ENCODE measurements at places on chromosomes 7 and 10.

GRCh38 chr10:26357203-26357602, 80.9 kb upstream of the APBB1IP start:
- no peak for DNase-seq

DNA sequence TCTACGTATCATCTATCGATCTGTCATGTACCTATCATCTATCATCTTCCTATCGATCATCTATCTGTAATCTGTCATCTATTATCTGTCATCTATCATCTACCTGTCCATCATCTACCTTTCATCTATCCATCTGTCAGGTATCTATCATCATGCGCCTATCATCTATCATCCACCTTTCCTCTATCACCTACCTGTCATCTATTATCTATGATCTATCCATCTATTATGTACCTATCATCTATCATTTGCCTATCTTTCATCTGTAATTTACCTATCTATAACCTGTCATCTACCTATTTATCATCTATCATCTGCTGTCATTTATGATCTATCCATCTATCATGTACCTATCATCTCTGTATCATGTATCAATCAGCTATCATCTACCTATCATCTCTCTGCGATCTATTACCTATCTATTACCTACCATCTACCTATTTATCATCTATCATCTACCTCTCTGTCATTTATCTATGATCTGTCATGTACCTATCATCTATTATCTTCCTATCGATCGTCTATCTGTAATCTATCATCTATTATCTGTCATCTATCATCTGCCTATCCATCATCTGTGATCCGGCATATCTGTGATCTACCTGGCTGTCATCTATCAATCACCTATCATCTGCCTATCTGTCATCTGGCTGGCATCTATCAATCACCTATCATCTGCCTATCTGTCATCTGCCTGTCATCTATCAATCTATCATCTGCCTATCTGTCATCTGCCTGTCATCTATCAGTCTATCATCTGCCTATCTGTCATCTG, 1.6 kb upstream of the VIPR2 start:
- DNase-seq = no peak

DNA sequence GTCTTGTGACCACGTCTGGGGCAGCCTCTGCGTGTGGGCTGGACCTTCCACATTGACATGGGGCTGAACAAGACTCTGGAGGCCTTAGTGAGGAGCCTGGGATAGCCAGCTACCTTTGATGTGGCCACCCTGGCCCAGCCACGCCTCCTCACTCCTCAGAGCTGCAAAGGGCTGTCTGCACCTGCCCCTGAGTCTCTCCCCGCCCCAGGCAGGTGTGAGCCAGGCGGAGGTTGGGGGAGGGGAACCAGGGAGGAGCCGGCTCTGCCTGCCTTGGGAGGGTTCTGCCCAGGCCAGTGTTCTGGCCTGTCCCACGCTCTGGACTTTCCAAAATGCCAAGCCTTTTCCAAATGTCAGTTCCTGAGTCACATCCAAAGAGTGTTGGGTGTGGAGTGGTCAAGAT, 72.2 kb downstream of the GTF2IRD1 start:
- DNase-seq = no peak

DNA sequence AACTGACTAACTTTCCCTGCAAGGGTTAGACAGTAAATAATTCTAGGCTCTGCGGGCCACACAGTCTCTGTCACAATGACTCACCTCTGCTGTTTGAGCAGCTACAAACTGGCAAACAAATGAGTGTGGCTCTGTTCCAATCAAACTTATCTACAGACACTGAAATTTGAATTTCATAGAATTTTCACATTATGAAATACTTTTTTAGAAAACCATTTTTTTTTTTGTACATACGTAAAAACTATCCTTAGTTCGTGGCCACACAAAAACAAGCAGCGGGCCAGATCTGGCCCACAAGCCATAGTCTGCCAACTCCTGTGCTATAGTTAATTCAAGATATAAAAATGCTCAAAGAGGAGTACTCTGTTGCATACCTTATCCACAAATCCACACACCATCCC, 32.6 kb downstream of the PIP4K2A start:
- no peak for DNase-seq

DNA sequence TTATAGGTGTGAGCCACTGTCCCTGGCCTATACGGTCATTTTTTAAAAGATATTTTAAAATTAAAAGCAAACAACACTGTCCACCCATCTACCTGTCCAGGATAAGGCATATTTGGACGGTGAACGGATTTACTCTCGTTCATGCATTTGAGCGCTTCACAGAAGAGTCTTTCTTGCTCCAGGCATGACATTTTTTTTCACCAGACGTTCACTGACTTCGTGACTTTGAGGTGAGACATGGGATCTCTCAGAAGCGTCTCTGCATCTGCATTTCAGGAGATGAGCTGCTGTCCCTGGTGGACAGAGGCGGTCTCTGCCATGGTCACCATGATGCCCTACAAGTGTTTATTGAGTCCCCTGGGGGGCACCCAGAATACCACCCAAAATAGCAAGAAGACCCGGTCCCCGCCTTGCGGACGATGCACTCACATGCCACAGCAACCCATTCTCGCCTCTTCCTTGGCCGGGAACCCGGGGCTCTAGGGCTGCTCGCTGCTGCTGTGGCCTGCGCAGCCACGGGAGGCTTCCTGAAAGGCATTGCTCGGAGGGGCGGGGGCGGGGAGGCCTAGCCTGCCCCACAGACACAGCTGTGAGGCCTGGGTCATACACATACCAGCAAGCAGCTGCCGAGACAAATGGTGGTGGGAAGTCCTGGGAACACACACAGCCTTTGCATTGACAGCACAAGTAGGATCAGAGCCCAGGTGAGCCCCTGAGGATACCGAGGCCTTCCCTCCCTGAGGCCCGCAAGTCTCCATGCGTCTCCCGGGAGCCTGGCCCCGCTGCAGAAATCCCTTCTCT, 84.4 kb downstream of the RGS10 start:
- no peak for DNase-seq

- DNase-seq = no peak
Observed at GRCh38 chr7:110358028-110358427, 732.9 kb upstream of the LRRN3 start.

DNA sequence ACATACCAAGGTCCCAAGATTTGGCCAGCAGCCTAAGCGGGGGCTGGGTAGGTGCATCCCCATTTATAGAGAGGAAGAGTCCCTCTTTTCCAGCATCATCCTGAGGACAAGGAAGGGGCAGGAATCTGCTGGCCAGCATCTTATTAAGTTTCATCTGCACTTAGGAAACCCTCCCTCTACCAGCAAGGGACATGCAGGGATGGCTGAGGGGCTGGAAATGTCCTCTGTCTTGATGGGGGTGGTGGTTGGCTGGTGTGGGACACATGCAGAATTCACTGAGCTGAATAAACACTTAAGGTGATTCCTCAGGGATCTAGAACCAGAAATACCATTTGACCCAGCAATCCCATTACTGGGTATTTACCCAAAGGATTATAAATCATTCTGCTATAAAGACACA, 42.1 kb downstream of the NOD1 start:
- DNase-seq = no peak

DNA sequence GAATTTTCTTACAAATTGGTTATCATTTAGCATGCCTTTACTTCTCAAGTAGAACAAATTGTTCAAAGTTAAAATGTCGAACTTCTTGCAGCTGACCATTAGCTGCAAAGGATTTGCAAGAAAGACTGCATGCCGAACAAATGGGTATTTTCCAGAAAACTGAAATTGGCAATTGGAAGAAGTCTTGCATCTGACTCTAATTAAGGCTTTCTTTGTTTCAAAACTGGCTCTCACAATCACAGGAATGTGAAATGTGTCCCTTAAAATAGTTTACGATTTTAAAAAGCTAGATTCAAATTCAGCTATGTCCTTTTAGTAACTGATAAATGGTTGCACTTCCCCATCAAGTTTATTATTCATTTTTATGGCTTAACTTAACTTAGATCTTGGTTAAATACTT, 207.9 kb downstream of the ARL4A start:
- no peak for DNase-seq

DNA sequence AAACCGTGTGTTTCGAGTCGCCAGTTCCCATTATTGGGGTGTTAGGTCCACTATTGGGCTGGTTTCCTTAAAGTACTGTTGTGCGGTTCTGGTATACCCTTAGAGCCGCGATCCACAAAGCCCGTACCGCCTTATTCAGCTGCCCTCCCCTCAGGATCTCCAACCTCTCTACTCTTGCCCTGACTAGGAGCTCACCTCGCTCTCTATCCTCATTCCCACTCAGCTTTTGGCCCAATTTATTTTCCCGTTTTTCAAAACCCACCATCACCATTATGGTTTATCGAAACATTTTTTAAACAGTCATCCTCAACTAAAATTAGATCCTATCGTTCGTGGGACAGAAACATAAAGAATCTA, 461 bp upstream of the ETV1 start:
- DNase-seq = no peak

DNA sequence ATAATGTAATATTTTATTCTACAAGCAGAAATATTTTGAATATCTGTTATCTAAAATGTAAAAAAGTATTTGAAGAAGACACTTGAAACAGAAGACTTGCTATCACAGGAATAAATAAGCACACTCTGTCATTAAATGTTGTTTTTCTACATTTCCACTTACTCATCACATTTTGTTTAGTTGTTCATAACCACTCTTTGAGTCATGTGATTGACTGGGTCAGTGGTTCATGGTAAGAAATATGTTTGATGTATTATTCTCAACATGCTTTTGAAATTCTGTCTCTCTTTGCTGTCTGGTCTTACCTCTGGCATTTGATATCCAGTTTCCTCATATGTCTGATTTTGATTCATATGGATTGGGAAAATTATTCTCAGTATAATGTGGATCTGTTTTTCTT, 171.8 kb downstream of the SUGCT start:
- DNase-seq = no peak

DNA sequence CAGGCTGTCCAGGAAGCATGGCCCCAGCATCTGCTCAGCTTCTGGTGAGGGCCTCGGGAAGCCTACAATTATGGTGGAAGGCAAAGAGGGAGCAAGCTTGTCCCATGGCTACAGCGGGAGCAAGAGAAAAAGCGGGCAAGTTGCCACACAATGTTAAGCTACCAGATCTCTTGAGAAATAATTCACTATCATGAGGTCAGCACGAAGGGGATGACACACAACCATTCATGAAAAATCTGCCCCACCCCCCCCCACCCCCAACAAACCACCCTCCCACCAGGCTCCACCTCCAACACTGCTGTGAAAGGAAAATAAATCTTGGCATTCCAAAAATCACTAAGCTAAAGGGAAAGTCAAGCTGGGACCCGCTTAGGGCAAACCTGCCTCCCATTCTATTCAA, 545.8 kb upstream of the NRP1 start:
- DNase-seq = no peak
